Epithelial cell of proximal tubule (primary cell): ENCODE measurements at places on chromosomes 5 and 9. TPM values are rescaled to one million over a fixed set of nuclear protein-coding genes. Genes with fewer than 3 reads are reported as not detected.
A peak's percentile ranks its signal among the peaks of the same experiment; 100 is the strongest.

LMX1B gene
- total RNA-seq: 0.07 and 0.52 TPM in 2 replicates

C9 gene
- not detected in 2 replicates for total RNA-seq

ACTBL2 gene
- total RNA-seq: 2.2 and 2.3 TPM in 2 replicates

MLANA gene
- not detected in 2 replicates for total RNA-seq

OMD gene
- total RNA-seq: not detected in 2 replicates

CCDC180 gene
- total RNA-seq: 0.29 and 0.75 TPM in 2 replicates

LCNL1 gene
- total RNA-seq: not detected in 2 replicates

LHFPL2 gene
- 14.4 and 15.3 TPM in 2 replicates for total RNA-seq

C5orf46 gene
- not detected in 2 replicates for total RNA-seq

GLRA1 gene
- not detected in 2 replicates for total RNA-seq

IL3 gene
- total RNA-seq: not detected in 2 replicates

ANKRD34B gene
- 1.2 TPM in 2 replicates for total RNA-seq

ORM2 gene
- total RNA-seq: not detected in 2 replicates

DNA sequence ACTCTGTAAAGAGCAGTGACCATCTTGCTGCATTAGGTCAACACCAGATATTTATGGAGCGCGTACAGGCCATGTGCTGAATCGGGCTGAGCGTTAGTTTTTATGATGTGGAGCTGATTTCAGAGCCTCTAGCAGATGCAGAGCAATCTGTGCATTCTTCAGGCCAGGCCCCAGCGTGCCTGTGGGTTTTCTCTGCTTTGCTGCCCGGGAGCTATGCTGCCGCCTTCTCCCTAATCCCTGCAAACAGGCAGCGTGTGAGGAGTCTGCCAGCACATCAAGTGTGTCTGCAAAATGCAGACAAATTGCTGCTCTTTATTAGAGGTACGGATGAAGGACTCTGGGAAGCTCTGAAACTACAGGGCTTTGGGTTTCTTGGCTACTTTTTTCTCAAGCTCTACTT, 170.0 kb downstream of the NTRK2 start:
- peak; percentile 37 for DNase-seq

DNA sequence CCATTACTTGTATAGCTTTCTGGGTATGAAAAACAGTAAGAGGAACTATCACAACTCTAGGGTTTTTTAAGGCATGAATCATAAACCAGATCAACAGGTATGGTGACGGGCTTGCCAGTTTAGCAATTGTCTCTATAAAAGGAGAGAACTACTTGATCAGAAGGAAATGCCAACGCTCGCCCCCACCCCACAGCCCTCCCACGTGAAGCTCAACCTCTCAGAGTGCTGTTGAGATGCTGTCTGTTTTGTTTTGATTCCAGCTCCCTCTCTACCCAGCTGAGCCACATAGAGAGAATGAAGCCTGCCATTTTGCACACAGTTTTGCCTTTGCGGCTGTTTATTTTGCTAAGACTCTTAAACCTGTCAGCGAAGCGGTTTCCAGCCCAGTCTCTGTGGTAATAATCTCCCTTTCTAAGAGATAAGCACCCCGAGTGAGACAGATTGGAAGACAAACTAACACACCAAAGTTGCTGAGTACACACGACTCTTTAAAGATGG, 257.9 kb upstream of the ANKRD55 start:
- DNase-seq: no peak

- DNase-seq: no peak
These were observed 64.0 kb downstream of the DOCK8 start for GRCh38 chr9:278651-279050.

- no peak for DNase-seq
These were observed 171.1 kb downstream of the TARS1 start for GRCh38 chr5:33611877-33612276.

GRCh38 chr5:149150457-149150856, 9.2 kb downstream of the ABLIM3 start:
- DNase-seq: no peak

- no peak for DNase-seq
These were observed 32.5 kb upstream of the ABLIM3 start for GRCh38 chr5:149108651-149109280.

DNA sequence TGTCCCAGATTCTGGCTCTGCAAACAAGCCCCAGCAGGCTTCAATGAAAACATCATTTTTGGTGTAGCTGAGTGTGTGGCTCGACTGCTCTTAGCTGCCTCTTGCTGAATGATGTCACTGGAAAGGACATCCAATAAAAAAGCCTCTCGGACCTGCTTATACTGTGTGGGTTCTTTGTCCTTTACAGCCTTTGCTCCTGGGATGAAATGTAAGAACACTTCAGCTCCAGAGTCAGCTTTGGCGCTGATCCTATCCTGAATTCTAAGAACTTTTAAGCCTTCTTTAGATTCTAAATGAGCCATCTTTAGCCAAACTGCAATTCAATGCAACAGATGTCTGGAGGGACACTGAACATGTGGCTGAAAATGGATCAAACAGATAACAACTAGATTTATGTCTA, 404.6 kb upstream of the C9orf72 start:
- no peak for DNase-seq

DNA sequence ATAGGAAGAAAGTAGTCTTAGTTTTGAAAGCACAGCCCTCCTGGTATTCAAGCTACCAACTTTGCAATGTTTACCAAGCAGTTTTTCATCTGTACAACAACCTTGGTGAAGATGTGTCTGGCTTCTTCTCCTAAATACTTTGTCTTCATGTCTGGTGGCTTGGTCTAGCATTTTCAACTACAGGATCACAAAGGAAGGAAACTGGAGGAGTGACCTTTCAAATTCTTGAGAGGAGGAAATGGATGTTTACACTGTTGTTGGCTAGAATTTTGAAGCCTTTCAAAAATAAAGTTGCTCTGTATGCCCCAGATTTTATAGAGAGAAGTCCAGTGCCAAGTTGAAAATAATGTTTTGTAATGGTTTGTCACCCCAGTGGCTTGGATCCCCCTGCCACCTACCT, 16.3 kb downstream of the PAM start:
- no peak for DNase-seq

- DNase-seq: no peak
These were observed 969 bp downstream of the CLK4 start for GRCh38 chr5:178625679-178626483.

DNA sequence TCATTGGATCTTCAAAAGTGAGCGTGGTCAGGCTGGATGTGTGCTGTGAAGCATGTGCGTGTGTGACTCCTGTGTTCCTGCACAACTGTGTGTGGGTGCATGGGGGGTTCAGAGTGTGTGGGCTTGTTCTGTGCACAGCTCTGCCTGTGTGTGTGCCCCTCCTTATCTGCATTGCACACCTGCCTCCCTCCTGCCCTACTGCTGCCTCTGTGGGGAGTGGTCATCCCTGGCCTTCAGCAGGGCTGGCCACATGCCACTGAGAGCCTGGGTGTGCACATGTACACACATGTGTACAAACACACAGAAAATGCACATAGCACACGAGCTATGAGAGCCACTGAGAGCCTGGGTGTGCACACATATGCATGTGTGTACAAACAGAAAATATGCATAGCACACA, 92.1 kb downstream of the CACNA1B start:
- DNase-seq: no peak

- DNase-seq: no peak
These were observed at the start of gene GOLM1 for GRCh38 chr9:86098824-86099700. GOLM1 (minus strand) TSS chr9:86099558; CDS start chr9:86079320, 20,238 bp downstream.

- no peak for DNase-seq
These were observed 5.4 kb downstream of the MRPL36 start for GRCh38 chr5:1793966-1794900.

DNA sequence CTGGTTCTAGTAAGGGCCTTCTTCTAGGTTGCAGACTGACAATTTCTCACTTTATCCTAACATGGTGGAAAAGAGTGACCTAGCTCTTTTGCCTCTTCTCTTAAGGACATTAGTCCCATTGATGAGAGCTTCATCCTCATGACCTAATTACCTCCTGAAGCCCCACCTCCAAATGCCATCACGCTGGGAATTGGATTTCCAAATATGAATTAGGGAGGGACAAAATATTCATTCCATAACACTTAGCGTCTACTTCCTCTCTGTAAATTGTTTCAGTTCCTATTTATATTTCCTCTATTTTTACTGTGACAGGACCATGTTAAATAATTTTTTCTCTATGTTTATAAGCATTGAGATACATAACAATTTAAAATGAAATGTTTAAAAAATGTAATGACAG, 408.8 kb downstream of the CDH10 start:
- no peak for DNase-seq

GRCh38 chr5:7876867-7877266, 7.9 kb downstream of the MTRR start:
- DNase-seq: no peak

DNA sequence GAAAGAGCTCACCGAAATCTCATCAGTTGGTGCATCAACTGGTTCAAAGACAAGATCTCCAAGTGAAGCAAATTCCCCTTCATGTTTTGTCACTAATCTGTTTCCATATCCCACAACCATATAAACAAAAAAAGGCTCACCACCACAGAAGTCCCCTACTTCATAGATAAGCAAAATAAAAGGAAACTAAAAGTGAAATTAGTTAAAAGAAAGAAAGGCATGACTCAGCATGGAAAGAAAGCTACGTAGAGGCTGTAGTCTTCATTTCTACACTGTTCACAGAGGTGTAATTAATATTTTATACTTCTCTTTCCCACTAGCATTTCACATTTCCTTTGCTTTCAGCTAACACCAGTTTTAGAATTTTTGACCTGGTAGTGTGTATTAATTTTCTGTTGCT, 208.0 kb downstream of the CYLC2 start:
- DNase-seq: no peak

DNA sequence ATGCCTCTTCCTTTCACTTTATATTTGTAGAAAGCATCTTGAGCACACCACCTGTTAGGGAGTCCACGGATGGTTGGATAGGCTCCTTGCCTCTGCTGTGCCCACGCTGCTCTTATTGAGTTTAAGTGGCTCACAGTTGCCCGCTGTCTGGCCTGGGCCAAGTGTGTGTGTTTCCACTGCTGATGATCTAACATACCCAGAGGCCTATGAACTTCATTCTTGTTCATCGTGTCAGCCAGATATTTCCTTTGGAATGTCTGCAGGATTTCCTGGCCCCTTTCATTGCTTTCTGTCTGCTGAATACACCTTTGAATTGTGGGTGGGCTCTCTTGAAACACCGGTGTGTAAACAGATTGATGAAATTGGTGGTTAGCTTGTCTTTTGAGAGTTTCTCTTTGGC, 46.6 kb downstream of the MVB12B start:
- DNase-seq: no peak

DNA sequence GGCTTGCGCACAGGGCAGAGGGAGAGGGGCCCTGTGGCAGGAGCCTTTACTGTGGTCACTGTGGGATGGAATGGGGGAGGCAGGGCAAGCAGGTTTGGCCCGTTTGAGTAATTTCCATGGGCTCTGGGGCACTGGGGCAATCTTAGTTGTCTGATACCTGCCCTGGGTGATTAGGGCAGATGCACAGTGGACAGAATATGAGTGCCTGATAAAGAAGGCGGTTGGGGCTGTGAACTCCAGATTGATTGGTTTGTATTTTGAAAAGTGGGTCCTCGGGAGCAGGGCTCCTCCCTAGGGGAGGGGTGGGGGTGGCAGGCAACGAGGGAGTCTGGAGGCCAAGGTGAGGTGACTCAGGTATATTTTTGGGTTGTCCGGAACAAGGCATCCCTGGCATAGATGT, 247.5 kb downstream of the NSG2 start:
- no peak for DNase-seq

DNA sequence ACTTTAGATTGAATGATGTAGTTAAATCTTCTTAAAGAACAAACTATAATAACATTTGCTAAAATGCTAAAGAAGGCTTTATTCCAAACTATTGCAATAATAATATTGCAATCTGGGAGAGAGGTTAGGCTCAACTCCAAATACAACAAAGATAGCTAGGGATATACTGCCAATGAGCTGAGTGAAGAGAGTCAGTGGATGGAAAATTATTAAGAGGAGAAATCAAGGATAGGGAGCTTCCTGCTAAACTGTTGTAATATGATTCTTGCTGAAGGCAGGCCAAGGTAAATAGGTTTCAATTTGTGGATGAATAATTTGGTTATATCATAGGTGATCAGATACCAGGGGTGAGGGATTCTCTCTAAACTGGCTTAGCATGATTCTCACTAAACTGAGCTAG, 1651.5 kb downstream of the EFNA5 start:
- no peak for DNase-seq

DNA sequence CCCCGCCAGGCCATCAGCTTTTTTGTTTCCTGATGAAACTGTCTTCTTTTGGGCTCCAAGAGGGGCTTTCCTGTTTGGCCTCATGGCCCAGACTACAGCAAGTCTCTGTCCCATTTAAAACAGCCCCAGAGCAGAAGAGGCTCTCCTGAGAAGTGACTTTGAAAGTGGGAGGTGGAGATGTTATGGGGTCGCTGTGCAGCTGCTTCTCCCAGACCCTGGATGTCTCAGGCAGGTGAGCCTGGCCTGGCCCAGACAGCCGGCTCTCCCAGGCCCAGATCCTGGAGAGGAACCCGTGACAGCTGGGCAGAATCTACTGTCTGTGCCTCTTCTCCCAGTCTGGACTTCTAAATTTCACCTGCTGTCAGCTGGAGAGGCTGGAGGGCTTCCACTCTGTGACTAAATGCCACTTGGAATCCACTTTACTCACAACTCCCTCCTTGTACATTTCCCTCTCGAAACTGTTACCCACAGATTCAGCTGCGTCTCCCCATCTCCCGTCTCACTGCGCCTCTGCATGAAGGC, 20.6 kb downstream of the FAM78A start:
- DNase-seq: no peak

DNA sequence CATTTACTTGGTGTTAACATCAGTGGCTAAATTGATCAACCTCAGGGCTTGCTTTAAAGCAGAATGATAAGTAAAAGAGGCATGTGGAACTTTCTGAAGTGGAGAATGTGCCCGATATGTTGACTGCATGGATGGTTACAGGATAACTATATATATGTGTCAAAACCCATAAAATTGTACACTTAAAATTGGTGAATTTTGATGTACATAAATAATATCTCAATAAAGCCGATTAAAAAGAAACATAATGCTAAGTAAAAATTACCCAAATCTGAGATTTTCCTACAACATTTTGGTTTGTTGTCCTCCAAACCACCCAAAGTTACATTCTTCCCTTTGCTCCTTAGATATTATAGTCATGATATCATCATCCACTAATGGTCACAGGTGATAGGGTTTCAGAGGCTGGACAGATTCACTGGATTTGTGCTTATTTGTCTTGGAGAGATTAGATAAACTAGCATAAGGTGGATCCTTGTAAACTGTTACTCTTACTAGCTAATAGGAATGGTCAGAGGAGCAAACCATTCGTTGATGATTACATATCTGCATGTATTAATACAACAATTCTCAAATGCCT, 119.7 kb upstream of the RPS23 start:
- no peak for DNase-seq

- DNase-seq: peak; percentile 64
These were observed 26.4 kb upstream of the F2R start for GRCh38 chr5:76689321-76690036.

GRCh38 chr9:2032234-2032633, 17.1 kb downstream of the SMARCA2 start:
- no peak for DNase-seq

DNA sequence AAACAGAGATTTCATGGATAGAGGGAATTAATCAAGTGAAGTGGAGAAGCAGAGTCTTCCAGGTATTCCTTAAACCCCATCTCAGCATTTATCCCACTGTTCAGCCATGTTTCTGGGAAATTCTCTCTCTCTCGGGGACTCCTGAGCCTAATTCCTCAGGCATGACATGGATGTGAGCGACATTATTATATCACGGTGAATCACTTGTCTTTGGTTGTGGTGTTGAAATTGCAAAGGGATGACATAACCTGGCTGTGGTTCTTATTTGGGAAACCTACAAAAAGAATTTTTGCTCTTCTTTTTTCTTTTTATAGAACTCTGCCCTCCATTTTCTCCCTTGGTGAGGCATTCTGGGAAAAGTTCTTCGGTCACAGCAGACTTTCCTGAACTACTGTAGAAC, 457.9 kb upstream of the PTGER4 start:
- peak; percentile 40 for DNase-seq
